ENCODE measurements at places on chromosomes 3 and 15. TPM values are rescaled to one million over a fixed set of nuclear protein-coding genes. Genes with fewer than 3 reads are reported as not detected.

GRCh38 chr3:192726385-192726784 lies 956 bp downstream of the FGF12 start:
- DNase-seq: no peak

DNA sequence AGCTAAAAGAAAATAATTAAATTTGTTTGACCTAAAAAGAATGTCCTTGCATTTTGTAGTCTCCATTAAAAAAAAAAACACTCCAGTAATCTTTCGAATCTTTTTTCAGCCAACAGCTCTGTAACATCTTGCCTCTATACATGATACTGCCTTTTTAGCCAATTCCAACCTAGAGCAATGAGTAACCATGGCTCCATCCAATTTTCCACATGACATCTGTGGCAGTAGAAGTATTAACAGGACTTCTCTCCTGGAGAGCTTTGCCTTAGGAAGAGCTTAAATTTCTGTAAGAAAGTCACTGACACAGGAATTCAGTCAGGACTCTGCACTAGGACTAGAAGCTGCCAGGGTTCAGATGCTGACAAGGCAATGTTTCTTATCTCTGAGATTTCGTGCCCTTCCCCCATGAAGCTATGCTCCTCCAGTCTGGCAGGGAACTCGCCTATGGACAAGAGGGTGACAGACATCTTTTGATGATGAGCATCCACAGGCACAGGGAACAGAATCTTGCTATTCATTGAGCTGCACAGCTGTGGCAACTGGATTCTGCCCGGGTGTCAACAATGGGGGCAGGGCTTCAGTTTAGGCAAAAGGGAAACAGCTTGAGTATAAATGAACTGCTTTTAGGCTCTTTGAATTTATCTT lies 81.8 kb downstream of the ALCAM start:
- no peak for DNase-seq

GRCh38 chr3:108879915-108880314 lies 57.3 kb downstream of the TRAT1 start:
- DNase-seq: no peak

Gene UROC1
- not detected for total RNA-seq

DNA sequence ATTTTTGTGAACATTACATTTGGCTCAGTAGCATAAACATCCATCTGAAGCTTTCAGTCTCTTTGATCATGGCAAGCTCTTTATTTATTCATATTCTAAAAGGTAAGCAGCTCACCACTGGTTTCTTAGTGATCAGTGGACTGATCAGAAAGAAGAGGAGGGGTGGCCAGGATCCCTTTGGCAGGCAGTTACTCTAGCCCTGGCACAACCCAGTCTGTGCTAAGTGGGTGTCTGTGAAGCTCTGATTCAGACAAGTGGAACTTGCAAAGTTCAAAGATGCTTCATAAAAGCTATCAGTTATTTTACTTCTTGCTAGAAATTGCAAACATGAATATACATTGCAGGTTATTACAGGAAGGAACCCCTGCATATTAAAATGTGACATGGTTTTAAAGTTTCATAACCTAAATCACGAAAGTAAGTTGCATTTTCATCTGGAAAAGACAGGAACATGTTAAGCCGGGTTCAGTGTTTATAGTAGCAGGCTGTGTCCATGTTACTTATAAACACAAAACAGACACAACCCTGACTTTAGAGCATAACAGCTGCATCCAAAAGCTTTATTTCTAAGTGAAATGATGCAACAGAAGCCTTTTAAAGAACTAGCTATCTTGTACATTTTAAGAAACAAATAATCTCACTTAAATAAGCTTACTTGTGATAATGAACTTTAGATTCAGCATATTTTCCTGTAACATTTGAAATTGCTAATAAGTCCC lies 785.3 kb downstream of the MCTP2 start:
- no peak for DNase-seq

Gene NIT2
- 24.7 TPM for total RNA-seq
